ENCODE measurements at places on chromosomes 4 and X. TPM values are rescaled to one million over a fixed set of nuclear protein-coding genes. Genes with fewer than 3 reads are reported as not detected.

GRCh38 chrX:13080128-13080795, 35.8 kb upstream of the FAM9C start:
- H3K4me3 ChIP-seq: no peak overlapping the region
- no peak for DNase-seq
- H3K27me3 ChIP-seq: no peaks in the 10 kb centered on the region
- no peak overlapping the region for H3K27ac ChIP-seq
- no peaks in the 10 kb centered on the region for H3K36me3 ChIP-seq

- no peaks in the 10 kb centered on the region for H3K27me3 ChIP-seq
- no peaks in the 10 kb centered on the region for H3K4me1 ChIP-seq
- H3K27ac ChIP-seq: no peak overlapping the region
Measured at GRCh38 chrX:123590842-123591486, 141.9 kb downstream of the THOC2 start.

DNA sequence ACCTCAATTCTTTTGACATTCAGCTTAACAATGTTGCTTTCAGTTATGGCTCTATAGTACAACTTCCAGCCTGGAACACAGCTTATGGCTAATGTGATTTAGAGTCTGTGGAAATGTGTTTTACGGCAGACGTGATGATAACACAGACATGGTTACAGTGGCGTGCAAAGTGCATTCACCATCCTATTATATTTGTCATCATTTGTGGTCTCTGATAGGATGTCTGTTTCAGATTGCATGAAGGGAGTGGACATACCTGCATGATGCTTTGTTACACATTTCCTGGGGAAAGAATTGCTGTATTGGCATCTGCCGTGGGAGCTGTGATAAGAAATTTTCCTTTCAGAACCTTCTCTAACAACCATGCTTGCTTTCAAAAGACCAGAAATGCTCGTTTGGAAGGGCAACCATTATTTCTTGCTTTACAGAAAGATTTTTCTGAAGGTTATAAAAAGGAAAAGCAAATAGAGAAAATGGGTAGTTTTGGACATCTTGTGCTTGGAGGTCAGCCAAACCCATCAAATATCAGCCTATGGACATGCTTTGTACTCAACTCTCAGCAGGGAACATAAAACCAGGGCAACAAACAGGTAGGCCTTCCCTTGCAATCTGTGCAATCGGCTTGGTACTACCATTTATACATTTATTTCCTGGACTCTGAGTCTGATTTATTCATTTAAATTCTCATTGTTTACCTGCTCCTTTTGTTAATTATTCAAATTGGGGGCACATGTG, 273.9 kb downstream of the TLL1 start:
- H3K36me3 ChIP-seq: no peaks in the 10 kb centered on the region
- DNase-seq: no peak
- H3K4me3 ChIP-seq: no peak overlapping the region
- H3K27me3 ChIP-seq: no peaks in the 10 kb centered on the region
- no peaks in the 10 kb centered on the region for H3K4me1 ChIP-seq
- H3K27ac ChIP-seq: no peak overlapping the region

DNA sequence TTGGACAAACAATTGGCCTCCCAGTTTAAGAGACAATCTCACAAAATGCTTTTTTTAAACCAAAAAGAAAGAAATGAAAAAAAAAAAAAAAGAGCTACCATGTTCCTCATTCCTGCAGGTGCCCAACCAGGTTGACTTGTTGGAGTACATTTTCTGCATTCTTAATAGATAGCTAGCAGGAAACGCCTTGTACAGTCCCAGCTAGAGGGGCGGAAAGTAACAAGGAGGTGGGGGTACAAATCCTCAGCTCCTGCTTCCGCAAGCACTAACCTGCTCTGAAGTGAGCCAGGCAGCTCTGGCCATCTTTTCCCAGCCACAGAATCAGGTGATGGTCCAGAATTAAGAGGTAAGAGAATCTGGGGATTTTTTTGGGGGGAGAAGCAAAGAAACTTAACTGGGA, at the start of gene VGLL1:
Gene VGLL1, plus strand, starts transcription at position 265 of the 400 bp plus-strand sequence. CDS start 3,806 bp downstream, outside the sequence.
- no peaks in the 10 kb centered on the region for H3K4me1 ChIP-seq
- no peaks in the 10 kb centered on the region for H3K36me3 ChIP-seq
- no peak for DNase-seq
- no peak within 1 kb of the TSS for H3K4me3 ChIP-seq

The ACE2 gene
- 0.29 TPM for total RNA-seq

GRCh38 chr4:15294202-15294601, 133.6 kb upstream of the C1QTNF7 start:
- no peak overlapping the region for H3K27ac ChIP-seq
- no peak for DNase-seq
- no peak overlapping the region for H3K4me3 ChIP-seq
- no peaks in the 10 kb centered on the region for H3K36me3 ChIP-seq

DNA sequence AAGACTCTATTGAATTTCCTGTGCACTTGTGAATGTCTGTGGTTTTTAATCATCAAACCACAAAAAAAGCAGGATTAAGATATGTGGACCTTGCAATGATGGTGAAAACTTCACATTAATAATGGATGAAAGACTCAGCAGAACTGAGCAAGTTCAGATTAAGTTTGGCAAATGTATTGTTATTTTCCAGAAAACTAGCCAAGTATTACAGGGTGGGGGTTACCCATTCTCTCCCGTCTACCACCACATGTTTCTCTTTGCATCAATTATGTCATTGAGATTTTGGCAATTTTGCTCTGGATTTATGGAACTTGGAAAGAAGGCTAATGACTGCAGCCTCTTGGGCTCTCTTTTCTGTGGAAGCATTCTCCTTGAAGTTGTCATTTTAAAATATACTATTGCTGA, 577.1 kb downstream of the ANKRD50 start:
- H3K4me1 ChIP-seq: no peaks in the 10 kb centered on the region
- H3K36me3 ChIP-seq: no peaks in the 10 kb centered on the region

- H3K27ac ChIP-seq: no peak overlapping the region
- H3K36me3 ChIP-seq: no peaks in the 10 kb centered on the region
- H3K4me3 ChIP-seq: no peak overlapping the region
- H3K4me1 ChIP-seq: no peaks in the 10 kb centered on the region
Measured at GRCh38 chr4:15007201-15007600, 4.9 kb downstream of the CPEB2 start.
